GDM1 (cell line): ENCODE measurements at places on chromosomes 7 and 10.

DNA sequence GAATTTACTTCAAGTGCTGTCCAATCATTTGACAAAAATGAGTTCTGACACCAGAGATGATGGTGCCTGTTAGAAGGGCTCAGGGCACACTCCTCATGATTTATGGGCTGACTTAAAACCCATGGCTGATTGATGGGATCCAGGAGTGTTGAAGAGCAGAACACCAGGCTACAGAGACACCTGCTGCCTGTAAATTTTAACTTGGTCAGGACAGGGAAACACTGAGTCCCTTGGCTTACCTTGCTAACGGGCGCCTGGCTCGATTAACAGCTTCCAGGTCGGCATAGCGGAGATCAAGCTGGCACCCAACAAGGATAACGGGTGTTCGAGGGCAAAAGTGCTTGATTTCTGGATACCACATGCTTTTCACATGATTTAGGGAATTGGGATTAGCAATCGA is 51.4 kb downstream of the RHOBTB1 start:
- no peak for DNase-seq

GRCh38 chr10:95963991-95964389 is 56.2 kb downstream of the CC2D2B start:
- no peak for DNase-seq

DNA sequence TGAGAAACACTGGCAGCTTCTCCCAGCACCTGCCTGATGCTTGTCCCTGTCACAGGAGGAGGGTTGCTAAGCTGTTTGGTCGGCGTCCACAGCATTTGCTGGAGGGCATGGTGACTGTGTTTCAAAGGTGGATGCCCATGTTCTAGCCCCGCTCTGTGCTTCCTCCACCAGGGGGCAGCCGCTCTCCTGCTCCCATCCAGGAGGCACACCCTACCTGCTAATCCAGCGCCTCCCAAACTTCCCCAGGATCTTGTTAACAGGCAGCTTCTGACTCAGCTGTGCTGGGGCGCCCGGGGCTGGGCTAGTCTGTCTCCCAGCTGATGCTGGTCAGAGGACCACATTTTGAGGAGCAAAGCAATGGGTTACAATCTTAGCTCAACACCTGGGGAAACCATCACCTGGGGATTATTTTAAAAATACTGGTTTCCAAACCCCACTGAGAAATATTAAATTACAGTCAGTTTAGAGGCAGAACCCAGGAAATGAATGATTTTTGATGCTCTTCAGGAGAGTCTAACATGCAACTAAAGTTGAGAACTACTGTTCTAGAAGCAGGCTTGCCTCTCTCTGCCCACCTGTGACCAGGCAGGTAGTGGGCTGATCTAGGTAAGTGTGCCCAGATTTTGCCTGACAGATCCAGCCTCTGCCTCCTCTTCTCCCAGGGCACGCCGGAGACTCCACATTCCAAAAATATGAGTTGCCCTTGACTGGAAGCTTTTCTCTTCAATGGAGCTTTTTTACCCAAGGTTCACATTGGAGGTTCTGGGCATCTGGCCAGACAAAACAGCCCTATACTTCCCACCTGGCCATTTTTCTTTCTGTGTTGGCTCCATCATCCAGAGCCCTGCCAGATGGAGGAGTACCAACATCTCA is 92.7 kb upstream of the GPR26 start:
- DNase-seq: no peak

DNA sequence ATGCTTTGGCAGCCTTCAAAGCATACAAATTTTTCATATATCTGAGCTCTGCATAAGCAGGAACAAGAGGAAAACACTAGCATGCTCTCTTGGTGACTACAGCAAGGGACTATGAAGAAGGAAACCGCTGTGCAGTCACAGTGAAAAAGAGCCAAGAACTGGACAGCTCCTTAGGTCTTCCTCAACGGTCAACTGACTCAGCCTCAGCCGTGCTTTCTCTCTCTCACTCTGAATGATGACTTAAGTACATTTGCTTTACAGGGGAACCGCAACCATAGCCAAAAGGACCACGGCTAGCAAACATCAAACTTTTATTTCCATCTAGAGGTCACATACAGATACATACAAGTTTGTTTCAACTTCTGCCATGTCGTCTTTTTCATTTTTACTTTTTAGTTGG is 69.9 kb downstream of the HYCC1 start:
- no peak for DNase-seq

DNA sequence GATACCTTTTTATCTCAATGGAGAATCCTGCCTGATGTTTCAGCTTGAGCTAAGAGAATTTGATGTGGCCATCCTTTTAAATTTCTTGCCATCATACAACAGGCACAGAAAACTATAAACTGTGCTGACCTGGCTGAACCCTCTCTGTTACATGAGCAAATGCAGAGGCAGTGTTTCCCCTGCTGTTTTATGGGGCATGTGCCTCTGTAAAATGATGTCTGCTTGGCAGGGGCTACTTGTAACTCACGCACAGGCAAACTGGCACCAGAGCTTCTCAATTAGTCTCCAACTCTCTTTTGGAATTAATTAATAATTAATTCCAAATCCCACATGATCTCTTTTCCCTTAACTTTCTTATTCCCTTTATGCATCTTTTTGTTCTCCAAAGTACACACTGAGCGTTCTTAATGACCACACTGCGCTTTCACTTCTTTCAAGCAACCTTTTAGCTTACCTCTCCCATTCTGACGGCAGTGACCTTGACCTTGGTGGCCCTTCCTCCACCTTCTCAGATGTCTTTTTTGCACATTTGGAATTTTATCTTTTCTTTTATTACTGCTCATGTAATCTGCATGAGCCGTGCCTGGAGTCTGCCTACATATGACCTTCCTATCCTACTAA is 334.0 kb downstream of the PLXNA4 start:
- no peak for DNase-seq

- DNase-seq: no peak
Measured at GRCh38 chr10:124043310-124044142, 49.9 kb downstream of the CHST15 start.

DNA sequence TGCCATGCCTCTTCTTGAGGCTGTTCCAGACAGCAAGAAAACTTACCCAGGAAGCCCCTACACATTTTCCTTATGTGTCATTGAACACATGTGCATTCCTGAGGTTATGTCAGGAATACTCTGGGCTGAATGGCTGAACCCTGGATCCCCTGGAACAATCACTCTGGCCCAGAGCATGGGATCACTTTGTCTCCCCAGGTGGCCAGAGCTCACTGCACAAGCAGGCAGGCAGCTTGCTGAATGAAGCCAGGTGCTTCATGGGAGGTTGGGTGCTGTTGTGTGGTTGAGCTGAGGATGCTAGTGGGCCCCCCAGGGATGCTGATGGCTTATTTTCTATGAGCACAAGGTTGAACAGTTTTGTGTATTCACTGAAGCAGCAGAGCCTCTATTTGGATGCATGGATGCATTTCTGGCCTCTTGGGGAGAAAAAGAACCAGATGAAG is 54.7 kb upstream of the NPTX2 start:
- DNase-seq: no peak

GRCh38 chr10:33416209-33416608 is 81.7 kb upstream of the NRP1 start:
- no peak for DNase-seq

DNA sequence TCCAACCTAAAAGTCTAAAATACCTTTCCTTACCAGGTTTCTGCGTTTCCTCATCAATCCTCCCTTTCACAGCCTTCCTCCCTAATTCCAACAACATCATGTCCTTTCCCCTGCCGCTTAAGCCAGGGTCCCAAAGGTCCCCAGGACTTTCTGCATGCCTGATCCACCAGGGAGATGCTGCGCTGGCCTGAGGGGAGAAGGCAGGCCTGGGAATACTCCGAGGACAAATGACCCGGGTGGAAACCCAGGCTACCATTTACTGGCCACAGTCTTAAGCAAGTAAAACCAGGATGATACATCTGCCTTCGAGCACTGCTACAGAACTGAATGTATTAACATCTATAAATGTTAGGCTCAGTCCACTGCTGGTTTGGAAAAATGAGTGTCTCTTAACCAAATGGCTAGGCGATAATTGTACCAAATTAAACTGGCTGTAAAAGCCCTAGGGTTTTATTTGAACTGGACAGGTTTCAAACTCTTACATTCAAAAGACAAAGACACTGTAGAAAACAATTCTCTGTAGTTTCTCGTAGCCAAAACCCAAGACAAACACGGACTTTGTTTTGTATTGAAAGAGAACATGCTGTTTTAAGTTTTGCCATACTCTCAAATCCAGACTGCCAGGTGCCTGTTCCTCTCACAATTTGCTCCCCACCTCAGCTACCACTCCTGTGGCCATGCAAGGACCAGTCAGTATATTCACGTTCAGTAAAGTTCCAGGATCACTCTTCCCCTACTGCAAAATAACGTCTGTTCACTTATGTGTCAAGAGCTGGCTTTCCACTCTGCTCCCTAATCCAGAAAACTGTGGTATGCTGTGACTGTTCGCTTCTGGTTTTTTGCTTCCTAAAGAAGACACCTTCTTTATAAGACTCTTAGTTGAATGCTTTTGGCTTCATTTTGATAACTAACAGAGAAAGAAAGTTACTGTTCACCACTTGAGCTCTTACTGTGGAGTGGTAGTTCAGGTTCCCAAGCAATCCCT is 145.7 kb downstream of the RNF216 start:
- DNase-seq: no peak

- no peak for DNase-seq
Measured at GRCh38 chr7:151666886-151667285, 147.2 kb upstream of the RHEB start.

DNA sequence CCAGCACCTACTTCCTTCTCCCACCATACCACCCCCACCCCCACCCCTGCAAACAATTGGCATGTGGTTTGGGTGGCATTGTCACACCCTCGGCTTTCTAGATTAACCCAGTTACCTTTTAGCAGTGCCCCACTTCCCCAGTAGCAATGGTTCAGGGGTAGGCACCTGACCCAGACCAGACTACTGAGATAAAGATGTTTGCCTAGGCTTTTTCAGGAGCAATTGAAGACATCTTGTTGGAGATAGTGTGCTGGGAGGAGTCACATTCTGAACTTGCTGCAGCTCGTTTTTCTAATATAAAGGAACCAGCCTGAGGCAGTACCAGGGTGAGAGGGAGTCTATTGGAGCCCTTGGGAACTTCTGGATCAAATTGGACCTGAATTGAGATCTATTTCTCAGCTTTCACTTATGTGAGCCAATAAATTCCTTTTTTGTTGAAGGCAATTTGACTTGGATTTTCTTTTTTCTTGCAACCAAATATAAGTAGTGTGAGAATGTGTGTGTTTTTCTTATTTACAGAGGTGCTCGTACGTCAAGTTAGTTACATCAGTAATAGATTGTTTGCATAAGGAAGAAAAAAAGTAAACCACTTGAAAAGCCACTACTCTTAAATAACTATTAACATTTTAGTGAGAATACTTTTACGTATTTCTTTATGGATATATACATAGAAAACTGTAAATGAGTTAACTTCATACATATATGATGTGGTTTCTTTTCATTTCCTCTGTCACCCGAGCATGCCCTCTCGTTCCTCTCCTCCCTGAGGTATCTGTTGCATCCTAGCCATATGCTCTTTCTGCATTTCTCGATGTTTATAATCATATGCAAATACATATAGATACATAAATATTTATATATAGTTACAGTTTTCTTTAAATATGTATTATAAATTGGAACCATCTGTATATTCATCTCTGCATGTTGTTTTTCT is 38.0 kb downstream of the RAB18 start:
- no peak for DNase-seq

GRCh38 chr7:30459591-30460245 is 18.9 kb downstream of the NOD1 start:
- no peak for DNase-seq
